ENCODE measurements at places on chromosomes 5 and 9. TPM values are rescaled to one million over a fixed set of nuclear protein-coding genes. Genes with fewer than 3 reads are reported as not detected.

NAIP gene
- 0.89 TPM for total RNA-seq

CDC42SE2 gene
- 12.7 TPM for total RNA-seq

FAM169A gene
- total RNA-seq: 1.1 TPM

KDM3B gene
- total RNA-seq: 19.0 TPM

SLC36A3 gene
- not detected for total RNA-seq
